Suprapubic skin (tissue), 4 donors: ENCODE measurements at places on chromosomes 3 and 15.
A peak's percentile ranks its signal among the peaks of the same experiment; 100 is the strongest.

DNA sequence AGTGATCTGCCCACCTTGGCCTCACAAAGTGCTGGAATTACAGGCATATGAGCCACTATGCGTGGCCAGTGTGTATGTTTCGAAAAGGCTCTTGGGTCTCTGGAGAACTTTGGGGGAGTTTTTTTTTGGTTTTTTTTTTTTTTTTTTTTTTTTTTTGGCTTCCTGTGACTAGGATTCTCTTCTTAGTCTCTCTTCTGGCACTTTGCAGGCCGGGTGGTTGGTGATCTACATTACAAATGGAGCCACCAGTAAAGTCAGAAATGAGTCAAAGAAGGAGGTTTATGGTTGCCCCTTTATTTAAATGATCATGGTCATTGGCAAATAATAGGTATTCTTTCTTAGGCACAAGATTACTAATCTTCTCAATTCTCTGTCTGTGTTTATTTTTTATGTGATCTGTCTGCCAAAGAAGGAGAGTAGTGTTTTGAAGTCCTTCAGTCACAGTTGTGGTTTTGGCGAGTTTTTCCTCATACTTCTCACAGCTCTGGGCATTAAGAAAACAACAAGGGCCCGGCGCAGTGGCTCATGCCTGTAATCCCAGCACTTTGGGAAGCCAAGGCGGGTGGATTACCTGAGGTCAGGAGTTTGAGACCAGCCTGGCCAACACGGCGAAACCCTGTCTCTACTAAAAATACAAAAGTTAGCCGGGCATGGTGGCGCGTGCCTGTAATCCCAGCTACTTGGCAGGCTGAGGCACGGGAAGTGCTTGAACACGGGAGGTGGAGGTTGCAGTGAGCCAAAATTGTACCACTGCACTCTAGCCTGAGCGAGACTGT is 38.3 kb downstream of the PDE8A start:
- H3K4me3 ChIP-seq = no peak overlapping the region
- DNase-seq = no peak

GRCh38 chr15:53618461-53618860 is 141.0 kb downstream of the WDR72 start:
- no peaks in the 10 kb centered on the region for H3K36me3 ChIP-seq
- no peak for DNase-seq
- no peaks in the 10 kb centered on the region for H3K4me1 ChIP-seq
- no peak overlapping the region for H3K27ac ChIP-seq
- no peaks in the 10 kb centered on the region for H3K27me3 ChIP-seq

- H3K4me3 ChIP-seq = no peak overlapping the region
- peaks cover 10% of the 10 kb centered on the region for H3K4me1 ChIP-seq
- H3K27me3 ChIP-seq = peaks cover 66% of the 10 kb centered on the region
- H3K27ac ChIP-seq = no peak overlapping the region
- no peak for DNase-seq
Measured at GRCh38 chr15:89433686-89434085, 62.7 kb downstream of the RHCG start.

DNA sequence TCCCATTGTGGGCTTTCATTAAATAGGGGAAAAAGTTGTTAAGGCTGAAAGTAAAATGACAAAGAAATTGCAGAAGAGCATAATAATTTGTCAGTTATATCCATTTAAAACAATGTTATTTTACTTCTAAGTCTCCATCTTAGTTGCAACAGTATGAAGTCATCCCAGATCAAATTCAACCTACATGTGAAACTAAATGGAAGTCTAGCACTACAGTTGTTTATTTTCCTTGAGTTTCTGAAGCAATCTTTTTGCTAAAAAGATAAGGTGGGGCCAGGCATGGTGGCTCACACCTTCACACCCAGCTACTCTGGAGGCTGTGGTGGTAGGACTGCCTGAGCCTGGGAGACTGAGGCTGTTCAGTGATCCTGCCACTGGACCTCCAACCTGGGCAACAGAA is 80.2 kb downstream of the DPH6 start:
- H3K36me3 ChIP-seq = no peaks in the 10 kb centered on the region
- no peaks in the 10 kb centered on the region for H3K4me1 ChIP-seq
- no peak overlapping the region for H3K4me3 ChIP-seq
- no peak overlapping the region for H3K27ac ChIP-seq

DNA sequence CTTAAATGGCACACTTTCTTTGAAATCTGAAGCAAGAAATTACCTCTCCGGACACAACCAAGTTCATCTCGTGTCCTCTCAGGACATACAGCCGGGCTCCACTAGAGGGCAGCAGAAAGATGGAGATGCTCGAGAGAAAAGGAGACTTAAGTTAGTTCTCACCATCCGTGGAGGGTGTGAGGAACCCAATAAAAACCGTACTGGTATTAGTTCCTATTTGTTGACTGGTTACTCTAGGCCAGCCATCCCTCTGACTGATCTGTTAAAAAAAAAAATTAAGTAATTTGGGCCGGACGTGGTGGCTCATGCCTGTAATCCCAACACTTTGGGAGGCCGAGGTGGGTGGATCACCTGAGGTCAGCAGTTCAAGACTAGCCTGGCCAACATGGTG is 7.9 kb upstream of the CYP11A1 start:
- H3K27ac ChIP-seq = no peak overlapping the region
- peak; percentile 92 for DNase-seq
- H3K36me3 ChIP-seq = no peaks in the 10 kb centered on the region

GRCh38 chr15:92277776-92278175 is 115.9 kb upstream of the ST8SIA2 start:
- no peak overlapping the region for H3K4me3 ChIP-seq
- H3K27ac ChIP-seq = no peak overlapping the region
- DNase-seq = no peak
- H3K27me3 ChIP-seq = peaks cover 1% of the 10 kb centered on the region
- H3K4me1 ChIP-seq = no peaks in the 10 kb centered on the region

DNA sequence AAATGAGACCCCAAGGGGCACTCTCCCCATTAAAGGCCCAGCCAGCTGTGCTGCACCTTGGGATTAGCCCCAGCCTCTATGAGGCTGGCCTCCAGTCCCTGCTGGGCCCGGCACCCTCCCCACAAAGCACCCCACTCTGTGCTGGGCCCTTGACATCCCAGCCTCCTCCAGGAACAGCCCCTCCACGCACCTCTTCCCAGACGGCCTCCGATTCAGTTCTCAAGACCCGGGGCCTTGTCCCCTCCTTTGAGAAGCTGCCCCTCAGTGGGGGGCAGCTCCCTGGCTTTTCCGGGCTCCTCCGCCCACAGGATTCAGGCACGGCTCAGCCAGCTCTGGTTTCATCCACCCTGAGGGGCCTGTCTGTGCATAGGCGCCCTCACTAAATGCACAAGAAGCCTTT is 144.1 kb downstream of the LRRK1 start:
- no peak overlapping the region for H3K4me3 ChIP-seq
- no peak overlapping the region for H3K27ac ChIP-seq
- DNase-seq = peak; percentile 56
- H3K4me1 ChIP-seq = no peaks in the 10 kb centered on the region
- peaks cover 83% of the 10 kb centered on the region for H3K36me3 ChIP-seq
- H3K27me3 ChIP-seq = no peaks in the 10 kb centered on the region

DNA sequence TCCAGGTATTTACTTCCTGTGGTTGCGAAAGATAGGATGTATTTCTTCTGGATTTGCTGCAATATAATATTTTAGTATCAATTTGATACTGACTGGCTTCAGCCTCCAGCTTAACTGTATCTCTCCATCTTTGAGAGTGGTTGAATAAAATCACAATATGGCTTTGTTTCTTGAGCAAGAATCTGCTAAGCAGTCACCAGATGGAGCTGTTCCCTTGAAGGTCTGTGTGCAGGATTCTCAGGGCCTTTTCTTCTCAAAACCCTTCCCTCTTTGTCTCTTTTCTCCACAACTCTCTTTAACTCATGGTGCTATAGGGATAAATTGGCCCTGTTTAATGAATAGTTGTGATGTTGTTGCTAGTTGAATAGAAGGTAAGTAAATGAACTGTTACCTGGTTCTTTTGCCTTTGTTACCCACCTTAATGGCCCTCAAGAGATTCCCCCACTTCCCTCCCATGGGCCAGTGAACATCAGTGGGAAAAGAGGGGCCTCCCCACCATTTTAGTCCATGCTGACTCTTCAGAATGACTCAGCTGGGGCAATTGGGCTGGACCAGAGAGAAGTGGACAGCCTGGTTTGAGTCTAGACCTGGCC is 34.8 kb upstream of the RAB6B start:
- peaks cover 16% of the 10 kb centered on the region for H3K4me1 ChIP-seq
- H3K4me3 ChIP-seq = no peak overlapping the region
- no peak overlapping the region for H3K27ac ChIP-seq
- H3K36me3 ChIP-seq = no peaks in the 10 kb centered on the region
- DNase-seq = peak; percentile 48

DNA sequence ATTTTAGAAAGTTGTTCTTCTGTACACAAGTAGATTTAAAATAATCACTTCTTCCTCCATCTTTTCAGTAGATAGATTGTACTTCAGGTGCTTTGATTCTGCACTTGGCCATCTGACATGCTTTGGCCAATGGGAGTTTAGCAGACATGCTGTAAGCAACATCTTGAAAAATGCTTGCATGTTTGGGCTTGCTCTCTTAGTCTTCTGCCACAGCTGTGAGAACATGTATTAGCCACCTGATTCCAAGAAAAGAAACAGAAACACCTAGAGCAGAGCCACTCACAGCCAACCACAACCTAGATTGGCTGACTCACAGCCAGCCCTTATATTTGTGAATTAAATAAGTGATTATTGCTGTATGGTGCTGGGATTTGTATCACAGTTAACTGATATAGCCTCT is 70.2 kb upstream of the GADL1 start:
- no peaks in the 10 kb centered on the region for H3K36me3 ChIP-seq
- no peak overlapping the region for H3K27ac ChIP-seq
- H3K4me1 ChIP-seq = no peaks in the 10 kb centered on the region
- H3K4me3 ChIP-seq = no peak overlapping the region

GRCh38 chr15:63029676-63030075 is 12.9 kb upstream of the TPM1 start:
- no peak overlapping the region for H3K4me3 ChIP-seq
- H3K27ac ChIP-seq = no peak overlapping the region
- no peaks in the 10 kb centered on the region for H3K27me3 ChIP-seq
- H3K4me1 ChIP-seq = peaks cover 4% of the 10 kb centered on the region
- no peaks in the 10 kb centered on the region for H3K36me3 ChIP-seq
